Endothelial cell of umbilical vein (primary cell): ENCODE measurements at places on chromosomes 3 and 15. TPM values are rescaled to one million over a fixed set of nuclear protein-coding genes. Genes with fewer than 3 reads are reported as not detected.

DNA sequence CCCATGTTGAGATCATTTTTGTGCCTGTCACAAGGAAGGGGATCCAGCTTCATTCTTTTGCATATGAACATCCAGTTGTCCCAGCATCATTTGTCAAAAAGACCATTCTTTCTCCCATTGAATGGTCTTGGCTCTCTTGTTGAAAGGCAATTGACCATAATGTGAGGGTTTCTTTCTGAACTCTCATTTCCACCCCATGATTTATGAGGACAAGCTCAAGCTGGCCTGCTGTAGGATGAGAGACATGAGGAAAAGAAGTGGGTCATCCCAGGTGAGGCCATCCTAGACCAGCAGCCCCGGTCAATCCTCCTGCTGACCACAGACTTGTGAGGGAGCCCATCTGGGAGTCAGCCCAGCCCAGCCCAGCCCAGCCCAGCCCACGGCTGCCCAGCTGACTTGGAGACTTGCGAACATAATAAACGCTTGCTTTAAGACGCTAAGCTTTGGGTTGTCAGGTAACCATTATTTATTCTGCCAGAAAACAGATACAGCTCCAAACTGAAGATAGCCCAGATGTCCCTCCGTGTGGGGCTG lies 69.0 kb downstream of the LINGO1 start:
- no peaks in the 10 kb centered on the region for H3K4me1 ChIP-seq
- DNase-seq = no peak
- peaks cover 4% of the 10 kb centered on the region for H3K27me3 ChIP-seq
- H3K27ac ChIP-seq = no peak overlapping the region

DNA sequence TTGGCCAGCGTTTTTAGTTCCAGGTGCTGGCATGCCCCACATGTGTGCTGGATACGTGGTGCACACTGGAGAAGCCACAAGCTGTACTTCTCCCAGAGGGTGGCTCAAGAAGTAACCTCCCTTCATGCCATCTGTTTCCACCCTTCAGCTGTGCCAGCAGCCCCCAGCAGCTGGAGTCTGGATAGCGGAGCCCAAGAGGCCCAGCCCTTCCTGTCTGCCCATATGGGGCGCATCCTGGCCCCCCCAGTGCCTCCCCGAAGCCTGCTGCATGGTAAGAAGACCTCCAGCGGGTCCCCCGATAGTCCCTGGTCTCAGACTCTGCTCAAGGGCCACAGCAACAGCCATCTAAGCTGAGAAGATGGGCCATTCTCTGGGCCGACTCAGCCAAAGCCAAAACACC lies 5.8 kb upstream of the MANF start:
- no peak overlapping the region for H3K27ac ChIP-seq
- no peak overlapping the region for H3K4me3 ChIP-seq
- H3K36me3 ChIP-seq = no peaks in the 10 kb centered on the region
- no peaks in the 10 kb centered on the region for H3K27me3 ChIP-seq
- no peak for DNase-seq

- no peak for DNase-seq
- peaks cover 2% of the 10 kb centered on the region for H3K4me1 ChIP-seq
- H3K36me3 ChIP-seq = no peaks in the 10 kb centered on the region
- H3K27ac ChIP-seq = no peak overlapping the region
- no peak overlapping the region for H3K4me3 ChIP-seq
- H3K27me3 ChIP-seq = no peaks in the 10 kb centered on the region
These were observed 13.5 kb upstream of the TTBK2 start for GRCh38 chr15:42933886-42934667.

DNA sequence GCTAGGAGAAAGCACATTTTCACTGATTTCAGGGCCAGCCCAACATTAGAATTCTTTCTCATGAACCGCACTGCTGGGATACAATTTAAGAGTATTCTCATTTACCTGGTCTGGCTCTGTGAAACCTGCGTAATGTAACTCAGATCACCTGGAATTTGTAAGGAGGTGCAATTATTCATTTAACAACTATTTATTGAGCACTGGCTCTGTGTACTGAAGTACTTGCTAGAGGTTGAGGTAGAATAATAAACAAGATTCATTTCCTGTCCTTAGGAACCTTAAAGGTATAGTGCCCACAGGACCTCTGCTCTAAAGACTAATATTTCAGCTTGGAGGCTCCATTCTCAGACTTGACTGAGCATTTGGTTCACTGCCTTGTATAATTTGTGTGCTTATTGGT lies 242.2 kb upstream of the ZPLD1 start:
- DNase-seq = no peak
- no peaks in the 10 kb centered on the region for H3K36me3 ChIP-seq
- peaks cover 3% of the 10 kb centered on the region for H3K27me3 ChIP-seq
- no peak overlapping the region for H3K4me3 ChIP-seq
- peaks cover 3% of the 10 kb centered on the region for H3K4me1 ChIP-seq

DNA sequence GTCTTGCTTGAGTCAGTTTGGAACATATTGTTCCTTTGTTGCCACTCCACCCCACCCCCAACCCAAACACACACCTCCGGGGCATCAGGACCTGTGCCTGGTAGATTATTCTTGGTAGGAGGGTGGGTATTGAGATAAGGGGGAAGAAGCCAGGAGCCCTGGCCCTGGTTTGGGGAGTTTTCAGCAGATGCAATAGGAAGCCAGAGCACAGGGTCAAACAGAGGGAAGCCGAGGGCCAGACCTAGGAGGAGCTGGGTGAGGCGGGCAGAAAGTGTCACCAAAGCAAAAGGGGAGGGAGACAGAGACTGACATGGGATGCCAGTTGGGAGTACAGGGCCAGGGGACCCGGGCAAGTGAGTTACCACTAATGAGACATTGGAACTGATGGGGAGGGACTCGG lies 163.1 kb downstream of the RPLP1 start:
- no peak overlapping the region for H3K4me3 ChIP-seq
- no peaks in the 10 kb centered on the region for H3K36me3 ChIP-seq
- H3K27ac ChIP-seq = no peak overlapping the region
- DNase-seq = no peak
- H3K4me1 ChIP-seq = no peaks in the 10 kb centered on the region
- H3K27me3 ChIP-seq = no peaks in the 10 kb centered on the region

CDCP1 gene
- total RNA-seq = 0.22 TPM in 1 of 2 replicates, not detected in the other

- no peaks in the 10 kb centered on the region for H3K27me3 ChIP-seq
- H3K4me1 ChIP-seq = peaks cover 36% of the 10 kb centered on the region
- peaks cover 3% of the 10 kb centered on the region for H3K36me3 ChIP-seq
- H3K4me3 ChIP-seq = no peak overlapping the region
- no peak for DNase-seq
- no peak overlapping the region for H3K27ac ChIP-seq
These were observed 5.6 kb downstream of the ALPK3 start for GRCh38 chr15:84822653-84823281.

ATP13A4 gene
- 1.0 TPM in 1 of 2 replicates, not detected in the other for total RNA-seq

ABHD10 gene
- 26.2 and 37.0 TPM in 2 replicates for total RNA-seq

DNA sequence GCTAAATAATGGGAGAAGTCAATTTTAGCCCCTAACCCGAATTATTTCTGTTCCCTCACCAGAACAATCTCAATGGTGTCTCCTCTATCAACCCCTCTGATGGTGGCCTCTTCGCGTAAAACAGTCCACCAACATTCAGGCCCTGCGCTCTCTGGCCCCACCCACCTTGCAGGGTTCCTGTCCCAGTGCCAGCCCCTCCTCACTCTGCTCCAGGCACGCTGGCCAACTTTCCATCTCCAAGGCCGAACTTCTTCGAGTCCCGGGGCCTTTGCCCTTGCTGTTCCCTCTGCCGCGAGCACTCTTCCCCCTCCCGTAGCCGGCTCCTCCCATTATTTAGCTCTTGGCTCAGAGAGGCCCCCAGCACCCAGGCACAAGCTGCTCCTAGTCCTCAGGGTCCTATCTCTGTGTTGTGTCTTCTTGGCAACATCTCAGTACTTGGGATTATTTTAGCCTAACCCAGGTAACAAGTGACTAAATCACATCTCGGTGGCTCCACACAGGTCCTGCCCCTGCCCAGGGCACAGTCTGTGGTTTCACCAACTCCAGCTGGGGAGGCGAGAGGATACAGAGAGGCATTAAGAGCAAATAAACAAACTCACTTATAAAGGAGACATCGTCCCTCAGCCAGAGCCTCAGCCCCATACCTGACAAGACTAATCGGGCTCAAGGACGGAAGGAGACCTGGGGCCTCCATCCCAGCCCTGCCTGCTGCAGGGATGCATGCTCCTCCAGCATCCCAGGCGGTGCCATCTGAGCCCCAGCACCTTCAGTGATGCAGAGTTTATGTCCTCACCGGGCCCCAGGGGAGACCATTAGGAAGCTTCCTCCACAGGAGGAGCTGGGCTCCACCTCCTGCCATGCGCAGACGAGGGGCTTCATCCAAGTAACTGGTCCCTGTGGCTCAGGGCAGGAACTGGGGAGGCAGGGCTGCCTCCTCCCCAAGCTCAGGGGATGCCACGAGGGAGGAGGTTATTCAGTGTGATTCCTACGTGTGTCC lies 19.7 kb upstream of the IQSEC1 start:
- H3K4me1 ChIP-seq = no peaks in the 10 kb centered on the region
- peaks cover 6% of the 10 kb centered on the region for H3K27me3 ChIP-seq
- H3K36me3 ChIP-seq = no peaks in the 10 kb centered on the region
- H3K4me3 ChIP-seq = no peak overlapping the region
- no peak for DNase-seq

DGKG gene
- total RNA-seq = not detected in 2 replicates

GRCh38 chr3:48466386-48467109 lies 20.0 kb downstream of the ATRIP start:
- DNase-seq = peak; percentile 24
- no peaks in the 10 kb centered on the region for H3K27me3 ChIP-seq
- peaks cover 24% of the 10 kb centered on the region for H3K4me1 ChIP-seq
- H3K27ac ChIP-seq = peak overlapping the region; percentile 98
- peaks cover 34% of the 10 kb centered on the region for H3K36me3 ChIP-seq
- peak overlapping the region; percentile 45 for H3K4me3 ChIP-seq

GRCh38 chr3:111538681-111539083 lies 3.3 kb upstream of the CD96 start:
- DNase-seq = no peak
- no peaks in the 10 kb centered on the region for H3K36me3 ChIP-seq
- no peak overlapping the region for H3K27ac ChIP-seq
- H3K4me3 ChIP-seq = no peak overlapping the region
- H3K27me3 ChIP-seq = no peaks in the 10 kb centered on the region

- no peaks in the 10 kb centered on the region for H3K4me1 ChIP-seq
- H3K27me3 ChIP-seq = peaks cover 9% of the 10 kb centered on the region
- no peak overlapping the region for H3K4me3 ChIP-seq
- no peak for DNase-seq
- no peak overlapping the region for H3K27ac ChIP-seq
- H3K36me3 ChIP-seq = no peaks in the 10 kb centered on the region
These were observed 14.2 kb downstream of the BFSP2 start for GRCh38 chr3:133414021-133414392.

DNA sequence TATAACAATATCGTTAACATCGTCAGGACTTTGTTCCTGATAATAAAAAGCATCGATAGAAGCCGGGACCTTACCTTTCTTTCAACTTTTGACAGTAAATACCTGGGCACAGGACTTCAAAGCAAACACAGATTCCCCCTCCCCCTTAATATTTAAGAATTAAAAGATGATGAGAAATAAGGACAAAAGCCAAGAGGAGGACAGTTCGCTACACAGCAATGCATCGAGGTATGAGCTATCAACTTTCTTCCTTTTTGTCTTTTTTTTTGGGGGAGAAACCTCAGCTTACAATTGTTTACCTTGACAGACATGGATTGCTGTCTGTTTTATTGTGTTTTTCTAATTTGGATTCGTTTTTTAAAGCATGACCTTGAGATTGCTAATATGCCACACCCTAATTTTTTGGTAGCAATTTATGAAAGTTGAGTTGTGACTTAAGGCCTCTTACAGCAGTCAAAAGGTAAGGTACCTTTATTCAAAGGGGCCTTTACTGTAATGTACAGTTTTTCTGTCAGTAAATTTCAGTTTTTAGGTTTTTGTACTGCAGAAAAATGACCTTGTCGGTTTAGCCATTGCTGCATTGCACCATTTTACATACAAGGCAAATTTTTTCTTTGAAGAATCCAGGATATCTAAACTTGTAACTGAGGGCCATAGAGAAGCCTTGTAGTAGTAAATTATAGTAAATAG lies 1.1 kb downstream of the CHD2 start:
- peaks cover 2% of the 10 kb centered on the region for H3K36me3 ChIP-seq
- no peaks in the 10 kb centered on the region for H3K27me3 ChIP-seq
- DNase-seq = peak; percentile 53
- H3K4me1 ChIP-seq = peaks cover 24% of the 10 kb centered on the region

KLHL40 gene
- total RNA-seq = not detected in 2 replicates
